ENCODE measurements at places on chromosomes 1 and 21.
A peak's percentile ranks its signal among the peaks of the same experiment; 100 is the strongest.

DNA sequence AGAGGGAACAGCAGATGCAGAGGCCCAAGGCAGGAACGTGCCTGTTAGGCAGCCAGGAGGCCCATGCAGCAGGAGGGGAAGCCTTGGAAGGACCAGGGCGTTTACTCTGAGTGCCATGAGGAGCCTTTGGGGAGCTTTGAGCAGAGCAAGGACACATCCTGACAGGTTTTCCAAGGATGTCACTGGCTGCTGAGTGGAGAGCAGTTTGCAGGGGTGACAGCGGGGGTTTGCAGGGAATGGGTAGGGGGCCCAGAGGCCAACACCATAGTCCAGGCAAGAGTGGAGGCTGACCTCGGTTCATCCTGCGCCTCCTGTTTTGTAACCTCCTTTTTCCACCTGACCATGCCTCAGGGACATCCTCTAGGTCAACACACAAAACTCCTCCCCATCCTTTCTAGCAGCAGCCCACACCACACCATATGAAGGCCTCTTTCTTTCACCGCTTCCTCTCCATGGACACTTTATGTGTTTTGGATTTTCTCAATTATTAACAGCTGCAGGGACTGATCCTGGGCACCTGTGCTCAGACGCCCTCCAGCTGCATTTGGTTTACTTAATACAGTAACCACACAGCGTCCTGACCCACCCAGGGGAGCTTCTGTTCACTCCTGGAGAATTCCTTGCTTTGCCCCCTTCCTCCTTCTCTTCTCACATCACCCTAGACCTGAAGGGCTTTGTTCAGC, 528.5 kb downstream of the MATN1 start:
- no peak for DNase-seq

GRCh38 chr1:92877792-92878191, 46.0 kb downstream of the RPL5 start:
- DNase-seq = peak; percentile 12

DNA sequence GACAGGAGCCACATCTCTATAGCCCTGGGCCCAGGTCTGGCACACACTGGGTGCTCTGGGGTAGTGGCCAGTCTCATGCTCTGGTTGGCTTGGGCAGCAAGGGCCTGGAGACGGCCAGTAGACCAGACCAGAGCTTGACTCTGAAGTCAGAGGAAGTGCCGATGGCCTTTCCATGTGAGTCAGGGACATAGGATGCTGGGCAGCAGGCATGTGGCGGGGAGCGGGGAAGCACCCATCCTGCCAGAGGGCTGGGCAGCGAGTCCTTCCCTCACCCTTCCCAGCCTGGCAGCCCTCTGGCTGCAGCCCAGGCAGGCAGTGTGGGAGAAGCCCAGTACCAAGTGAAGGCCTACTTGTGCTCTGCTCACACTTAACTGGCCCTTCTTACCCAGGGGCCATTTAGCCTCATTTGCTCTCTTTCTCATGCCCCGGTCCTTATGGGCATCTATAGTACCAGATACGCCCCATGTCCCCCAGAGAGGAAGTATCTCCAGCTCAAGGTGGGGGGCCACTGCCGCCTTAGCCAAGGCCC, 3.3 kb downstream of the GPR153 start:
- DNase-seq = no peak

- no peak for DNase-seq
Measured at GRCh38 chr1:111213412-111213811, 13.0 kb upstream of the DENND2D start.

- peak; percentile 69 for DNase-seq
Measured at GRCh38 chr21:34889320-34889675, 159.8 kb downstream of the RUNX1 start.

GRCh38 chr21:29477941-29478340, 179.2 kb downstream of the BACH1 start:
- peak; percentile 85 for DNase-seq

- DNase-seq = no peak
Measured at GRCh38 chr1:29865051-29865450, 628.7 kb downstream of the PTPRU start.

- DNase-seq = no peak
Measured at GRCh38 chr1:65044411-65044810, 78.1 kb upstream of the JAK1 start.
